ENCODE measurements at places on chromosomes 11 and 22.

GRCh38 chr22:50656122-50657070 lies 16.2 kb upstream of the SHANK3 start:
- DNase-seq = no peak

GRCh38 chr11:516400-516799 lies 9.4 kb upstream of the RNH1 start:
- DNase-seq = no peak

- DNase-seq = peak; percentile 53
Measured at GRCh38 chr11:134014511-134014910, 54.4 kb upstream of the JAM3 start.

- no peak for DNase-seq
Measured at GRCh38 chr11:102920118-102920684, 35.3 kb downstream of the MMP13 start.

DNA sequence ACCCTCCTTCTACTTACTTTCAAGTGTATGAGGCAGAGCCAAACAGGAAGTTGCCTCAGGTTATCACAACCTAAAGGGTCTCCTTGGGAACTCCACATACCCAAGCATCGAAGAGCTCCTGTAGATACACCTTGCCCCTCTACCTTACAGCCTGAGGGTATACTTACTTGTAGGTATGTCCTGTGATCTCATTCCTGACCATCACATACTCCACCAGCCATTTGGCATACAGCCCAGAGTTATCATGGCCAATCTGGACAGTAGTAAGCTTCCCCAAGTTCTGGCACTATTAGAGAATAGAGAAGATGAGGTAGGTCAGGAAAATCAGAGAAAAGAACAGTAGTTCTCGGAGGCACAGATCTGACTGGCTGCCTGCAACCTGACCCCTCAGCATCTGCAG lies 53.4 kb upstream of the SCUBE2 start:
- no peak for DNase-seq

- DNase-seq = no peak
Measured at GRCh38 chr11:110185121-110185591, 92.0 kb downstream of the ZC3H12C start.

DNA sequence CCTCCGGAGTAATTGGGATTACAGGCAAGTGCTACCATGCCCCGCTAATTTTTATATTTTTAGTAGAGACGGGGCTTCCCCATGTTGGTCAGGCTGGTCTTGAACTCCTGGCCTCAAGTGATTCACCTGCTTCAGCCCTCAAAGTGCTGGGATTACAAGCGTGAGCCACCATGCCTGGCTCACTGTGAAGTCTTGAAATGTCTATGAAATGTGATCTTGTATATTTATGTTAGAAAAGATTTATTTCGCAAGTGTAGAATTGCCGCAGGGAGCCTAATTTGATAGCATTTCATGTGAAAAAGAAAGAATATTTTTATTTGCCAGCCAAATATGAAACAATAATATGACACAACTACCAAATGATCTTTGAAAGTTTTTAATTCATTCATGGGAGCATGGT lies 52.1 kb downstream of the GRAMD1B start:
- DNase-seq = no peak

DNA sequence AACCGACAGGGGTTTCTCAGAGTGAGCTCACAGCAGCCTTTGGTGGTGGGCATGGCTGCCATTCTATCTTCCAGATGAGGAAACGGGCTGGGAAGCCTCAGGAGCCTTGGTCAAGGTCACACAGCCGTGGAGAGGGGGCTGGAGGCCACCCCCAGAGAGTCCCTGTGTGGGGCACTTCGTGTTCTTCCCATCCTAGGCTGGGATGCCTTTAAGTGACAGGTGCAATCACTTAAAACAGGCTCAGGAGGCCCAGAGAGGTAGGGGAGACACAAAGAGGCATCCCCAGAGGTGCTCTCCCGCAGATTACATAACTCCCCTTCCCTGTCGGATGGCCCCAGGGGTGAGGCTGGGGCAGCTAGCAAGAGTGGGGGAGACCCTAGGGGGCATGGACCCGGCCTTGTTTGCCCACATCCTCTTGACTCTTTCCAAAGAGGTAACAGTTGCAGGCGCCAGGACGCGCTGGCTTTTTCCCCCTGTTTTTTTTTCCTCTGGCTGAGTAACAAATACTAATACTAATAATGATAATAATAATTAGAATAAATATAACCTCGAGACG lies 17.5 kb upstream of the SHISAL1 start:
- no peak for DNase-seq

- DNase-seq = no peak
Measured at GRCh38 chr11:14347991-14348390, 11.0 kb downstream of the RRAS2 start.

DNA sequence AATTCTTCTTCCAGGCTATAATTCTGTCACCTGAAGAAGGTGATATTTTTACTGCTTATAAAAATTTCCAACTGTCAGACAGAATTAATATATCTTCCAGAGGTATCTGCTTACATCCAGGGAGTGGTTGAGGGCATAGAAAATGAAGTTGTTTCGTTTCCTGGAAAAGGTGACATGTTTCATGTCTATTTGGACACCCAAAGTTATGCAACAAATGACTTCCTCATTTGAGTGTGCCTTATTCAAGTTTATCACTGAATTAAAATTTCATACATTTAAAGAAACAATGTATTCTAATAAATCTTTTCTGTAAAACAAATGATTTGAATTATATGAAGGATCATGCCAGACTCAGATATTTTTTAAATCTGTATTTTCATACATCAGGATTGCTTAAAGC lies 8.5 kb upstream of the GRAMD1B start:
- no peak for DNase-seq

DNA sequence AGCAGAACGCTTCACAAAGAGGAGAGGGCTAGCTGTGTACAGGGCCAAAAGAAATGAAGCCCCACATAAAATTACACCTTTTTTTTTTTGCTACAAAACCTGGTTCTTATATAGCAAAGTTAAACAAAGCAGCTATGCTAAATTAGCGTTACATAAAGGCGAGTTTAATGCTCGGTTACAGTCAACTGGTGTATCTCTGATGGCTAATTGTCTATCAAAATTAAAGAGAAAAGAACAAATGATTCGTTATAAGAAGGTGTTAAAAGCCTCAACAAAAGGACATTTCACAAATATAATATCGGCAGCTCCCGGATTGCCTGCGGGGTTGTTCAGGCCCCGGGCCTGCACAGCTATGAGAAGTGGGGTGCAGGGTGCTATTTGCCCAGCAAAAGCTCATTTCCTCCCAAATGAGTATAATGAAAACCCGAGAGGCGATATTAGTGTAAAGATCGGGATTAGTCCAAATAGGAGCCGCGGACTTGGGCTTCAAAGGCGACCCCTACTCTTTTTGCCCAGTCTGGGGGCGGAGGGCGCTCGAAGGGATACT lies 13.3 kb upstream of the PAX6 start:
- DNase-seq = no peak

- no peak for DNase-seq
Measured at GRCh38 chr11:70721006-70721405, 322.7 kb downstream of the CTTN start.

DNA sequence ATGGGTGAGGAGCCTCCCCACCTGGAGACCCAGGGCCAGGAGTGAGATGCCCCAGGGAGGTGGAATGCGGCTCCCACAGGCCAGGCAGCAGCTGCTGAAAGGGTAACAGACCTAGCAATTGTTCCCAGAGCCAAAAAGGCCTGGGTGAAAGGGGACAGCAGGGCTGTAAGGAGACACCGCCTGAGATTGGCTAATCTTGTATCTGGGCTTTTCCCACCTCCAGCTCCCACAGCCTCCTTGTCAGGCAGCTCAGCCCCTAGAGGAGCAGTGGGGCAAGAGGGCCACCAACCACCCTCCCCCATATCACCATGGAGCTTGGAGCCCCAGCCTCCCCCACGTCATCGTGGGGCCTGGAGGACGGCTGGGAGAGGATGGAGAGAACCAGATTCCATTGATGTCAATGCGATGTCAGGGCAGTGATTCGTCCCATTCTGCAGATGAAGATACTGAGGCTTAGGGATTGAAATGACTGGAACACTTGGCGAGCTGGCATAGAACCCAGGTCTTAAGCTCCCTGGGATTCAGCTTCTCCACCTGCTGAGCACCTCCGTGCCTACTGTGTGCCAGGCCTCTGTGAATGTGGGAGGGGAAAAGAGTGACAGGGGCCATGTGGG lies 2.9 kb upstream of the MGAT3 start:
- no peak for DNase-seq

DNA sequence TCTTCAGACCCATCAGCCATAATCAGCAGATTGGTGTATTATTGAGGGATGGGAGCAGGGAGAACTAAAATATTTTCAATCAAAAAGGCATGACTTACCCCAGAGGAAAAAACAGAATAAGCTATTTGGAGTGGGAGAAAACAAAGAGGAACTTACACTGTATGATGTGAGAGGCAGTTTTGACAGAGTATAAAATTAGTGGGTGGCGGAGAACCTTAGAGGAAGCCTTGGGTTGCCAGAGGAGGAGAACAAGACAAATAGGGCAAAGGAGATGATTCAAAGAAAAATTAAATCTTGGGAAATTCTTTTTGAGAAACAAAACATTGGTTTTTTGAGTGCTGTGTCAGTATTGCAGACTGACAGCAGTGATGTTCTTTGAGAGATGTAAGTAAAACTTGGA lies 285.0 kb downstream of the C11orf87 start:
- DNase-seq = no peak

GRCh38 chr11:6357222-6357621 lies 33.1 kb upstream of the SMPD1 start:
- no peak for DNase-seq

DNA sequence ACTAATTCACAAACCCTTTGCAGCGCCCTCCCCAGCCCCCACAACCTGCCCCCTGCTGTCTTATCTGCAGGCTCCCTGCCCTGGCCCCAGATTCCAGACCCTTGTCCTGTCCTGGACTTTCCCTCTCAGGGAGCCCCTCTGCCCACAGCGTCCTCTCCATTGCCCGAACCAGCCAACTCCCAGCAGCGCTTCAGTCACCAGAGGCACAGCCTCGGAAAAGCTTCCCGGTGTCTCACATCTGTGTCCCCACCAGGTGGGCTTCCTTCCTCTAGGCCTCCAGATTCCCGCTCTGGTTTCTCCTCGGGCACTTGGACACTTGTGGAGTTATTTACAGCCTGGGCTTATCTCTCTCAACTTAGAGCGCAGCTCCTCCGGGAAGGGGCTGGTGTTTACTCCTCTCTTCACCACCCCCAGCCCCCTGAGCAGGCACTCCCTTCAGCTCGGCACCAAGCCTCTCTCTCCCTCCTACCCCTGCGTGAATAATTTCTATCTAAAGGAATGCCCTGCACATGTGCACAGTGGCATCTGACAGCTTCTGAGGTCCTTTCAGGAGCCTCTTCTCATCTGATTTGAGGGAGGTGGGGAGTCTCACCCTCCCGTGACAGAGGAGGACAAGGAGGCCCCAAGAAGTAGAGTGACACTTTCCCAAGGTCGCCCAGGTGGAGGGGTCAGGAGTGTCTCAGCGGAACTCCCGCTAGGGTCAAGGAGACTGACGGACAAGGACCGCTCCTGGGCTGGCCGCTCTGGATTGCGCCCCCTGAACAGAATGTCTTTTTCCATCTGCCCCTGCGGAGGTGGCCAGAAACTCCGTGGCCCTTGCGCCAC lies 838 bp downstream of the WNT11 start:
- no peak for DNase-seq

DNA sequence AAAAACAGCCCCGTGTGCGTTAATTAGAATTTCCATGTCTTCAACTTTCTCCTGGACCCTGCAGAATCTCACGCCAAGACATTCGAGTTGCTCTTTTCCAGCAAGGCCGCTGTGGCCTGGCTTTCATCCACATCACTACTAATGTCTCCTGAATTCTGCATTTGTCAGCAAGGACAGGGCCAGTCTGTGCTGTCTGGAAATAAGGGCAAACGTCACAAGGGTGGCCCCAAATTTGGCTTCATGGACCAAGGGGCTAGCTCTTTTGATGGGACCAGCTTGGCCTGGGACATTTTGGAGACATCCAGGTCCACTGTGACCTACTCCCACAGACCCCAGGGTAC lies 33.4 kb downstream of the KCNQ1OT1 start:
- no peak for DNase-seq

DNA sequence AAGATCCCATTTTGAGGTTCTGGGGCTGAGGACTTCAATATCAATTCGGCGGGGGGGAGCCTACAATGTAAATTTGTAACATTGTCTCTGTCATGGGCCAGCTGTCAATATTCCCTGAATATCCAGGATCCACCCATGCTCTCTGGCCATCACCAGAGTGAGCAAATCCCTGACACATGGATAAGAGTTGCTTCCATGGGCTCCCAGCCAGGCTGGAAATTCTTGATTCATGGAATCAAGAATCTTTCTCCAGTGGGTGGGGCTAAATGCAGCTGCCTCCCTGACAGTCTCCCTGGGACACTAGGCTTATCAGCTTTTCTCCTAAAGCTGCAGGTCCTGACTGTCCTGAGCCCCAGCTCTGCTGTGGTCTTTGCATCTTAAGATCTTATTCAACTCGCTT lies 86.9 kb upstream of the IGLL5 start:
- DNase-seq = no peak

- no peak for DNase-seq
Measured at GRCh38 chr11:125305345-125305744, 140.8 kb downstream of the PKNOX2 start.

GRCh38 chr11:65953471-65953870 lies 8.1 kb upstream of the SART1 start:
- no peak for DNase-seq

GRCh38 chr11:6925636-6926207 lies 504 bp upstream of the ZNF215 start:
- DNase-seq = no peak

DNA sequence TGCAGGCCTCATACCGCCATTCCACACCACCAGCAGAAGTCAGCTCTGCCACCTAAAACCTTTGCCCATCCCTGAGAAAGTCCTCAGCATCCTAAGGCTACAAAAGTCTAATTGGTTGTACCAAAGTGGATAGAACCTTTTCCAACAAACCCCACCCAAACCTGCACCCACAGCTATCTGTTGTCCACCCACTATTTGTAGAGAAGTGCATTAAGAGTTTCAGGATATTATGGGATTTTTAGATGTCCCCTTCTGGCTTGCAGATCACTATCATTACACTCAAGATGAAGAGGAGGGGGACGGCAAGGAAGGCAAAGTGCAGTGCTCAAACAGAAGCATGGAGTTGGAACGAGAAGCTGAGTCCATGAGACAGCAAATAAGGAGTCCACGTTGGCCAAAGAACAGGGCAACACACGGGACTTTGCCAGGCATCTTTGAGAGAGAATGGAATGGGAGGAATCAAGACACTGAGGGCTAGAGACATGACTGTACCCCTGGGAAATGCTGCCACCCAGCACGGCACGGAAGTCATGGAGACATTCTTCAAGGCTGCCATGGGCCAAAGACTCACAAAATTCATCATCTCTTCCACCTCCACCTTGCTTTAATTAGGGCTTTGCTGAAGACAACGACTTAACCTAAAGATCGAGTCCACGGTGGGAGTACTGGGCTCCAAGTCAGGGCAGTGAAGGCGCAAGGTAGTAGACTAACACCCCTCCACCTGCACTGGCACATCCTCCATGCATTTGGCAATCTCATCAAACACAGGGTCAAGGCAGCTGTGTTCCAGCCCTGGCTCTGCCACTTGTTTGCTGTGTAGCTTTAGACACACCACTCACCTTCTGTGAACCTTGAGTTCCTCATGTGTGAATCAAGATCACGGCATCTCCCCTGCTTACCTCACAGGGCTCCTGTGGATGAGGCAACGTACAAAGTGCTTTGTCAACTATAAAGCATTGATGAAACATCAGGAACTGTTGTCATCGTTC lies 112.9 kb upstream of the TMEM45B start:
- DNase-seq = no peak
